ENCODE measurements at places on chromosomes 3 and 15.

GRCh38 chr15:79168922-79169456 is 78.4 kb upstream of the RASGRF1 start:
- DNase-seq = no peak

- DNase-seq = no peak
These were observed 104.3 kb upstream of the MEIS2 start for GRCh38 chr15:37204692-37205091.

GRCh38 chr15:75578173-75578947 is 755 bp downstream of the PTPN9 start:
- peak; percentile 63 for DNase-seq

DNA sequence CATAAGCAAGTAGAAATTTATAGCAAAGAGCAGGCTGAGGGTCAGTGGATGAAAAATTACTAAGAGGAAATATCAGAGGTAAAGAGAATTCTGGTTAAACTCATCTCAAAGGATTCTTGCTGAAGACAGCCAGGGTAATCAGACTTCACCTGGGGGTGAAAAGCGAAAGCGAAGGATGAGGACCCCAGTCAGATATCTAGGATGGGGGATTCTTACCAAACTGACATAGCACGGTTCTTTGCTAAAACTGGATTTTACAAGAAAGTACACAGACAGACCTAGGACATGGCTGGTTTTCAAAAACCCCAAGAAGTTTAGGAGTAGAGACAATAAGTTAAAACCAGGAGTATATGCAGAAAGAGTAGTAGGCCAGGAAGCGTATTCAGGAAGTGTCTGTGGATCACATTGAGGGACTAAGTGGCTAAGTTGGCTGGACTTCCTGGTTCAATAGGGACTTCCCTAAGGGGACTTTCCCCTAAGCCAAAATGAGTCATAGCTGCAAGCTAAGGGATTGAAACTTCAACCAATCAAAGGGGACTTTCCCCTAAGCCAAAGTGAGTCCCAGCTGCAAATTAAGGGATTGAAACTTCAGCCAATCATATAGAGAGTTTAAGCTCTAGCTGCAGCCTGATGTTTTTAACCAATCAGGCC is 2.4 kb upstream of the CFAP91 start:
- no peak for DNase-seq

GRCh38 chr15:69729167-69729748 is 276.6 kb downstream of the RPLP1 start:
- DNase-seq = peak; percentile 83

- DNase-seq = no peak
These were observed 93.2 kb upstream of the IL12A start for GRCh38 chr3:159895430-159895829.

GRCh38 chr3:22862111-22862510 is 341.0 kb upstream of the UBE2E2 start:
- DNase-seq = no peak

GRCh38 chr3:187920913-187921312 is 175.6 kb upstream of the BCL6 start:
- no peak for DNase-seq

DNA sequence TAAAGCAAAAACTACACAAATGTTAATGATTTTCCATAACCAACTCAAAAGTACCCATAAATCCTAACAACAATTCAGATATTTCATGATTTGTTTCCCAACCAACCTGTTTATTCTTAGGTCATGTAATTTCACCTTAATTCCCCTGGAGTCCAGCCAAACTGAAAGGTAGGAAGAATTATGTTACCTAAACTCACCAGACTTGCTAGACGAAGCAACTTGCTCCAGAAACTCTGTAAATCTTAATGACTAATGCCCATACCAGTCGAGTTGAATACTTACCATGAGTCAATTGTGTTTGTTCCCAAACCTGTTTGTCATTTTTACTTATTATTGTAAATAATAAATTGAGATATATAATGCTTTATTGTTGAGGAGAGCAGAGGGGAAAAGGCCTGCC is 1030.0 kb downstream of the TBL1XR1 start:
- DNase-seq = no peak

DNA sequence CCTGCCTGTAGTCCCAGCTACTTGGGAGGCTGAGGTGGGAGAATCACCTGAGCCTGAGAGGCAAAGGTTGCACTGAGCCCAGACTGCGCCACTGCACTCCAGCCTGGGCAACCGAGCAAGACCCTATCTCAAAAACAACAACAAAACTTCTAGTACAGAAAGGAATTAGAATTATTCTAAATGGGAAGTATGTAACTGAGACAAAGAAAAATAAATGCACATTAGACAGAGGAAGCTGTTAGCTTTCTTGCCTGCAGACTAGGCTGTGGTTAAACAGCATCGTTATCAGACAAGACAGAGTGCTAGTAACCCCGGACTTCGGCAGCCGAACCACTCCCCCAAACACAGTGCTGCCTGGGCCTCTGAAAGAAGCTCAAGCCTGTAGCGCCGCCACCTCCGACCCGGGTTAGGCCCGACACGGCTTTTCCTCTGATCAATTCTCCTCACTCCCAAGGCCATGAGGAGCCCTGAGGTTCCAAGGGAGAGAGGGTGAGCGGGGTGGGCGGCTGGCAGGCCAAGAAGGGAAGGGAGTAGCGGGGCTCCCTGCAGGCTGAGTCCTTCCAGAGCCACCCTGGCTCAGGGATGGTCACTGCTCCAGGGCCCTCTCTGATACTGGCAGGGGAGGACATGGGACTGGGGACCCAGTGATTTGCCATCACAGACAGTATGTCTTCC is 44.8 kb upstream of the MUC4 start:
- no peak for DNase-seq

GRCh38 chr3:73236867-73237266 is 175.4 kb downstream of the EBLN2 start:
- no peak for DNase-seq

- no peak for DNase-seq
These were observed 146.9 kb upstream of the RARB start for GRCh38 chr3:25281041-25281731.

- DNase-seq = no peak
These were observed 562.0 kb upstream of the CFAP20DC start for GRCh38 chr3:59611649-59612443.

- DNase-seq = no peak
These were observed 207.1 kb downstream of the TP63 start for GRCh38 chr3:189838291-189838690.

DNA sequence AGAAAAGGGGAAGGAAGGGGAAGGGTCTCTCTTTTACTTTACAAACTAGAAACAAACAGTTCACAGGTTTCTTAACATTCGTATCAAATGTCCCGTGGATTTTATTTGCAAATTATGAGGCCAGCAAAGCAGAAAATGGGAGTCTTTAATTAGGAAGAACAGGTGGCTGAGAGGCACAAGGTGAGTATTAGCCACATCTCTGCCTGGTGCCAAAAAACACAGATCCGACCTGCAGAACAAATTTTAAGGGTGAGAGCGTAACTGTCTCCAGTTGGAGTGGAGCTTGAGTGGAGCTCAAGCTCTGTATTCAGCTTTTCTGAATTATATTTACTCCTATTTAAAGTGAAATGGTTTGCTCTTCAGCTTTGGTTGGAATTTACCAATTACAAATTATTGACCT is 1004.9 kb downstream of the FHIT start:
- no peak for DNase-seq

GRCh38 chr3:118782755-118783202 is 251.9 kb downstream of the IGSF11 start:
- DNase-seq = no peak

DNA sequence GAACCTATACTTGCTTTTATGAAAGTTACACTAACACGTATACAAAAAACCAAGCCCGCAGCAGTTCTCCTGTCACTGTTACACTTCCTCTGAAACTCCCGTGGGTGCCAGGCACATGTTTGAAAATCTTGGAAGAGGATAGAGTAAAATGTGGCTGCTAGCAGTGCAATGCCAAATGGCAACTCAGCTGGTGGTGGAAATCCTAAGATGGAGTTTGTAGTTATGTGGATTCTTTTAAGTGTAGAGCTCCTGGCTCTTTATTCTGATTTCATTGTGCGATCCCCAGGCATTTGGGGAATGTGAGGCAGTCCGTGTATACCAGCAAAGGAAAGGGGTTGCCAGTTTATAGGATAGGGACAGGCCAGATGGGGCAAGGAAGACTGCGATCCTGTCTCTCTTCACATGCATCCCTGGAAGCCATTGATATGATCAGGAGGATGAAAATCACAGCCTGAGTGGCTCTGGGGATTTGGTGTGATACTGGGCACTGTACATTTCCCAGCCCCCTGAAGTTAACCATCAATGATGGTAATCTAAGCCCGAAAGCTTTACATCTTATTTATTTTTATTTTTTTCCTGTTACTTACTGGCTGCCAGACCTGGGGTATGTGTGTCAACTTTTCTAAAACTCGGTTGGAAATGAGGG is 1.1 kb downstream of the STAC start:
- no peak for DNase-seq

DNA sequence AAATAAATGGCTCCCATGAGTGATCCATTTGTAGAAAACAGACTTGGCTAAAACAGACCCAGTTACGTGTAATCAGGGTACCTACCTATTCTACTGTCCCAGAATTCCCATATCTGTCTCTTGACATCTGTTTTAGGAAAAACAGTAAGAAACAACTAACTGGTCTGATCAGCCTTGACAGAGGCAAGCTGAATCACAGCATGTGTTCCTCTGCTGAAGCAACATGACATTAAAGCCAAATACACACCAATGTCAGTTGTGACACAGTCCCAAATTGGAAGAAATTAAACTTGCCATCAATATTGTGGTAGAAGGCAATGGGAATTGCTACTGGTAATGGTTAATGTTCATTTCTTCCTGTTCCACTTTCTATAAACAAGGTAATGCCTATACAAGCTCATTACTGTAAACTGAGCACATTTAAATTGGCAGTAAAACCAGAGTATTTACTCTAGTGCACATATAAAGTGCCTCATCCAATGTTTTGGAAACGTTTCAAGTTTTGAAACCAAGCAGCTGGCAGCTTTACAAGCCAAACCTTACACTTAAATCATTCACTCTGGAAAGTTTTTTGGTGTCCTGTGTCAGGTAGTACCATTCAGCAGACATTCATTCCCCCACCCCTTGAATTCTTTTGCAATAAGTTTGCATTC is 27.0 kb downstream of the ALDH1A2 start:
- DNase-seq = no peak

DNA sequence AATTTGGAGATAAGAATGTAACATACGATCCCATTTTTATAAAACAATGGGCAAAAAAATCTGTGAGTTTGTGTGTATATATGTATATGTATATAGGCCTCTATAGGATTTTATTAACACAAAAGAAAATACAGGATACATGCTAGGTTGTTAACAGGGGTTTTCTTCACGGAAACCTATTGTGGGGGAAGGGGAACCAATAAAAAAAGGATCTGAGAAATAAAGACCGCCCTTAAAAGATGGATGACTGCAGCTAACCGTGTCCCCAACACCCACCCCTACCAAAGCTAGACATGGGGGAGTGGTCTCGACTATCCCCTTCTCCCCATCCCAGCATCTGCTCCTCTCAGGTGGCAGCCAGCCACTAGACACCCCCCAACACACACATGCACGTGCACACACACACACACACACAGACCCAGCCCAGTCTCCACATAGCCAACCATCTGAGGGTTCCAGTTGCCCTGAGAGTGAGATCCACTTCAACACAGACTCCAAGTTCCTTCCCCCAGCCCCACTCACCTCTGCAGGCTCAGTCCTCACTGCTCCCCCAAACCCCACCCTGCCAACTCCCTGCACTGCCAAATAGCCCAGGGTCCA is 132.9 kb downstream of the TPRA1 start:
- no peak for DNase-seq

- no peak for DNase-seq
These were observed 95.3 kb downstream of the SLC49A4 start for GRCh38 chr3:122890077-122890719.

DNA sequence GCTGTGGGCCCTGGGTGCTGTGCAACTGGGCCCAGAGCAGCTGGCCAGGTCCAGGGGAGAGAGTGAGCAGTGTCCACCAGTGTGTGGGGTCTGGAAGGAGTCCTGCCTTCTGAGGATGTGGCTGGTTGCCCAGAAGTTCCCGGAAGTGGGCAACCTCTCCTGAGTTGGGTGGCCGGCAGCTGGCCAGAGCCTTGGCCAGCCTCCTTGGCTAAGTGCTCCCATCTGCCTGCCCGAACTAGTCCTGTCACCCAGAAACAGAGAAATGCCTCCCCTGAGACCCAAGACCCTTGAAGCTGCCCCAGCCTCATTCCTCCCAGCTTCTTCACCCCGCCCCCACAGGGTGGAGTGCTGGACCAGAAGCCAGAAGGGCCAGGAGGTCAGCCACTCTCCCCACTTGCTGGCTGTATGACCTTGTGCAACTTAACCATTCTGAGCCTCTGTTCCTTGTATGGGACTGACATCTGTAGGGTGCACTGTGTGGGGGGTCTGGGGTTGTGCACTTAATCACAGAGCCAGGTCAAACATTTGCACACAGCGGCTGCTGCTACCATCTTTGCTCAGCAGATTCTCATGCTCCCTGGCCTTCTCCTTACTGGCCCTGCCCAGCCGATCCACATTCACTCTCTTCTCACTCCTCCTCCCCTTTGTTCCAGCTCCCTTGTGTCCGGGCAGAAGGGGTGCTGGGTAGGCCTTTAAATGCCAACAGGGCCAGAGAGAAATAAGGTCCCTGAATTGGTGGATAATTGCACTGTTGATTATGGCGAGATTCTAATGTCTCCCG is 7.5 kb upstream of the ALAS1 start:
- no peak for DNase-seq

GRCh38 chr3:69462826-69463100 is 76.9 kb upstream of the FRMD4B start:
- DNase-seq = no peak

- DNase-seq = no peak
These were observed 7.0 kb downstream of the PAK6 start for GRCh38 chr15:40245666-40246450.

GRCh38 chr3:64021922-64022321 is 1.4 kb downstream of the PSMD6 start:
- no peak for DNase-seq

- DNase-seq = no peak
These were observed 68.8 kb upstream of the GSK3B start for GRCh38 chr3:120163026-120163425.

GRCh38 chr3:194974468-194975135 is 288.9 kb downstream of the FAM43A start:
- DNase-seq = no peak

DNA sequence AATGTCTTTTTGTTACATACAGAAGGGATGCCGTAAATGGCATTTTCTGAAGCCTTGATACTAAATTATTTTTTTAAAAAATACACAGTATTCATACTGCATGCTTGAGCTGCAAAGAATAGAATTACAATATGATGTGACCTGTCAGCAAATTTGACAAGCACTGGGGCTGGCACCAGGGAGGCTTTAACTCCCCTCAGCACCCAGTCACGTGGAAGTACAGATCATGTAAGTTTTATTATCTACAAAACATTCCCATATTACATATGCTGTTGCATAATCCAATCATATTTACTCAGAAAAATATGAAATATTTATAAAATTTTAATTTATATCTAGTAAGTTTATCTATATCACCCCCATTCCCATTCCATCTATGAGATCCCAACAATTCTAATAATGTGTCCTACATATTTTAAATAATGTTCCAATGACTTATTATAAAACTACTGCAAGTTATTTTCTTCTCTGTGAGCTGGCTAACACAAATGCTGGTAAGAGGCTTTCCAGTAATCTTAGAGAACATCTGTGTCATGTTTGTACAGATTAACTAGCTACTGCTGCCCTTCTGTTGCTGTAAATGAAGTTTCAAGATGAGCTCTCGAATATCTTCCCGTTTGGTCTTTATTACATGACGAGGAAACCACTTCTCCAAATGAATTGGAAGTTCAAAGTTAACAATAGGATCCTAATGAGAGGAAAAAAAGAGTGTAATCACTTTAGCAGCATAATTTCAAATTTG is 5.2 kb upstream of the IMPG2 start:
- DNase-seq = no peak

- no peak for DNase-seq
These were observed 195.3 kb downstream of the OSBPL10 start for GRCh38 chr3:31785734-31786133.
